ENCODE measurements at places on chromosomes 2 and 18. TPM values are rescaled to one million over a fixed set of nuclear protein-coding genes. Genes with fewer than 3 reads are reported as not detected.
A peak's percentile ranks its signal among the peaks of the same experiment; 100 is the strongest.

DNA sequence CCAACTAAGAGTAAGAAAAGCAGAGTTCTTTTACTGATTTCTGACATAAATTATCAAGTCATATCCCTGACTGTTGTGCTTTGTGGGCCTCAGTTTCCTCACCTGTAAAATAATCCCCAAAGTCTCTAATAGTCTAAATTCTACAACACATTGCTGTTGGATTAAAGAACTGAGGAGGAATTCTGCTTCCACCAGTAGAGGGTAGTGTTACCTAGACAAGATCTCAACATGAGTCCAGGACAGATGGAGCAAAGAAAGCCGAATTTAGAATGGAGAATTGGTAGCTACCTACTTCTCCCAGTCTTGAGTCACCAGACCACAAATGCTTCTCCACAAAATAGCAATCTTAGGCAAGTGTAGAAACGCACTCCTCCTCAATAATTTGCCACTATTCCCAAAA lies 462.5 kb upstream of the FSHR start:
- no peak for DNase-seq

DNA sequence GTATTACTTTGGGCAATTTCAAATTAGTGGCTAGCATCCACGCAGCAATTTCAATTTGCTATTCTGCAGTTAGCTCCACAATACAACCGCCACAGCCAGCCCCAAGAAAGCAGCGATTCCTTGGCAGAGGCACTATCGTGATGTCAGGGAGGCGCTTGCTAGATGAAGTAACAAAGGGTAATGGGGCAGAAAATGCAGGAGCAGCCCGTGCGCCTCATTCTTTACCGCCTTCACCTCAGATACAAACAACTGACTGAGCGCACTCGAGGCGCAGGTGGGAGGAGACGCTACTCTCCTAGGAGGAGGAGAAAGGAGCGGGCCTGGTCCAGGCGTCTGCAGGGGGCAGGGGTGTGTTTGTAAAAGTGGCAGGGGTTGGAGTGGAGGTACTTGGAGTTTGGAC lies 76.9 kb upstream of the ASB18 start:
- DNase-seq = no peak

DNA sequence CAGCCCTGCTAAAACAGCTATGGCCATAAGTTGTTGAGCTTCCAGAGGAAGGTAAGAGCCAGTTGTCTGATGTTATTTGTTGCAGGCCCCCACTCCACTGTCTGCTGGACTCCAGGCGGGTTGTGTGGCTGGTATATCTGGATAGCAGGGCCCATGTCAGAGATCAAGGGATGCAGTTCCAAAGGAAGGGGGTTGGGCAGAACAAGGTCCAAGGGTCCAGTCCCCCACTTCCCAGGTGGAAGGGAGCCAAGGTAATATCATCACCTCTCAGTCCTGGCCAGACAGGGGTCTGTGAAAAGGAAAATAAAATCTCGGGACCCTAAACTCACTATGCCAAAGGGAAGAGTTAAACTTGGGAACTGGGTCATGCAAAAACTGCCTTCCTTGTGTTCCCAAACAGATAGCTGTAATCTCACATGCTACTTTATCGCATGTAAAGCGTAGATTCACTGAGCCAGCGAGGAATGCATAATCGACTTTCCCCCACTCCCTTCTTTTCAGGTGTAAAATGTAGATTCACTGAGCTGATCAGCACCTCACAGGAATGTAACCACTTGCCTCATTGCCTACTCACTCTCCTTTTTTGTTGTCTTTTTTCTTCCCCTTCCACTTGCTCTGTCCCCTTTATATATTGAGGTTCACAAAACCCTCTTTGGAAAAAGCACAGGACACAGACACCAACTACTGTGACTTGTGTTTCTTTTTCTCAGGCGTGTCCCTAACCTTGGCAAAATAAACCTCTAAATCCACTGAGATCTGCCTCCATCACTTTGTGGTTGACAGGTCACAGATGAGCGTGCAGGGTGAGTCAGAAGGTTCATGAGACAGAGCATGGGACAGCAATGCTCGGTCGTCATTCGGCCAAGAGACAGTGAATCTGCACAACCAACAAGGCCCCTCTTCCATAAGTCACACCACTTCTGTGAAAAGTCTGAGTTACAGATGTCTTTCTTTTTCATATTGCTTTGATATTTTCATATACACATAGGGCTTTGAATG lies 255.3 kb upstream of the SIX2 start:
- no peak for DNase-seq

DNA sequence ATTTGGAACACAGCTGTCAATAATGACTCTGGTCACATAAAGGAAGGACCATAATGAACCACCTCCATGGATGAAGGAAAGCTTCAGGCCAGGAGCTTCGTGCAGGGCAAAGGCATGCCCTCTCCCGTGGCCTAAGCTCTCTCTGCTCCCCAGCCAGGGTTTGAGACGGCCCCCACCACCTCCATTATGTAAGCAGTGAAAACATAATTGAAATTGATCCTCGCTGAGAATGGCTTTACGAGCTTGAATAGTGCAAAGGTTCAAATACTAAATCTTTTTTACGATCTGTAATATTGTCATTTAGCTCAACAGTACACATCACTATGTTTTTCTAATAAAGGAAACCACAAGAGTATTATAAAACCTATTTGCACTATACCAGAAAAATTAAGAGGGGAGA lies 5.2 kb upstream of the EDAR start:
- DNase-seq = no peak

- DNase-seq = no peak
Observed at GRCh38 chr2:230541934-230542380, 126.0 kb downstream of the SP100 start.

GRCh38 chr2:176502619-176503018 lies 233.4 kb downstream of the MTX2 start:
- DNase-seq = no peak

GRCh38 chr2:26114151-26114550 lies 58.7 kb upstream of the GAREM2 start:
- no peak for DNase-seq

- no peak for DNase-seq
Observed at GRCh38 chr2:191496838-191497237, 181.1 kb upstream of the NABP1 start.

GRCh38 chr2:178426388-178426787 lies 24.6 kb downstream of the PRKRA start:
- DNase-seq = no peak

DNA sequence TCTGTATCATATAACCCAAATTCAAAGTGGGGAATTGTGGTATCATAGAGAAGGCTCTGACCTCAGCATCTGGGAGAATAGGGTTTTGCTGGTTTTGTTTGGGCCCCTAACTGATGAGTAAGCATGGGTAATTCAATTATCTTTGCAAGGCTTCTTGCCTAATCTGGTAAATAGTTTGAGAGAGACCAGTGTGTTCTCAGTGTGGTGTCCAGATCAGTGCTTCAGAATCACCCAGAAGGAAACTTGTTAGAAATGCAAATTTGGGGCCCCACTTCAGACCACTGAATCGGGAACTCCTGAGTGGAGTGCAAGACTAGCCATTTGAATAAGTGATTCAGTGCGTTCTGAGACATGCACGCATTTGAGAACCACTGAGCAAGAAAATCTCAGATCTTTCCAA lies 282.7 kb downstream of the EPHA4 start:
- DNase-seq = no peak

- no peak for DNase-seq
Observed at GRCh38 chr18:44841752-44842587, 161.3 kb downstream of the SETBP1 start.

GRCh38 chr2:240936106-240936505 lies 30.0 kb downstream of the CROCC2 start:
- peak; percentile 68 for DNase-seq

DNA sequence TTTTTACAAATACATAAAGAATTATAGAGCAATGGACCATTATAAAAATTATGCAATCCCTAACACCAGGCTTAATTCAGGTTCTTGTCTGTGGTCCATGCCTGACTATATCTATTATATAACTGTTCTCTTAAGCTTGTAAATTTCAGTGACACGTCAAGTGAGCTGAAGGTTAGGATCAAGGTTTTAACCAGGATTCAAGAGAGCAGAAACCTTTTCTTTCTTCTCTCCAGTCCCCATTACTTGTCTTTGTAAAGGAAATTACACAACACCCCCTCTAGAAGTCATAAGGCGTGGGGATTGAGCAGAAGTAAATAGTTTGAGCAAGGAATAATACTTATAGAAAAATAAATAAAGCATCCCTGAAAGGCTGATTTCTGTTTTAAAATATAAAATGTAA lies 122.0 kb downstream of the ZNF521 start:
- DNase-seq = no peak

- no peak for DNase-seq
Observed at GRCh38 chr2:187878112-187878511, 323.9 kb upstream of the TFPI start.

DNA sequence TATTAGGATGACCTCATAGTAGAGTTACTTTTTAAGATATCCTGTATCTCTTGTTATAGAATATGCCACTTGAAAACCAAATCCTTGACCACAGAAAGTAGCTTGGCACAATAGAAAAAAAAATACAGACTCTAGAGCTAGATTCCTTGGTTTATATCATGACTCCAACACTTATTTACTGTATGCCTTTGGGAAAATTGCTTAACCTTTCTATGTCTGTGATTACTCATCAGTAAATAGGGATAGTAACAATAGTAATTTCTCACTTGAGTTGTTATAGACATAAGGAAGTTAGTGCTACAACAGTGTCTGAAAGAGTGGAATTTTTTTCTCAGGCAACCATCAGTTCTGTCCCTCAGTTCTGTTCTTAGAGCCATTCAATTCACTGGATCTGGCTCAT lies 193.8 kb downstream of the GULP1 start:
- DNase-seq = no peak

DNA sequence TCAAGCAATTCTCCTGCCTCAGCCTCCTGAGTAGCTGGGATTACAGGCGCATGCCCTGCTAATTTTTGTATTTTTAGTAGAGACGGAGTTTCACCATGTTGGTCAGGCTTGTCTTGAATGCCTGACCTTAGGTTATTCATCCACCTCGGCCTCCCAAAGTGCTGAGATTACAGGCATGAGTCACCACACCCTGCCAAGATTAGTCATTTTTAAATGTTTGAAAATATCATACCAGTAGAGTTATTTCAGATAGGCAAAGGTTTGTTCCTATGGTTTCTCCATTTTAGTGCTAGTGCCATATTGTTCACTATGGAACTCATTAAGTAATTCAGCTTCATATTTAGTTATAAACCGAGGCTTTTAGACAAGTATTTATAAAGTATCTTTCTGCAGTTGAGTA lies 52.3 kb downstream of the HIBCH start:
- no peak for DNase-seq

GRCh38 chr2:134463699-134464022 lies 209.8 kb downstream of the MGAT5 start:
- peak; percentile 27 for DNase-seq

- DNase-seq = no peak
Observed at GRCh38 chr18:21265971-21266673, 24.1 kb downstream of the GREB1L start.

- peak; percentile 80 for DNase-seq
Observed at GRCh38 chr2:48346124-48346536, 183.8 kb upstream of the STON1 start.

- DNase-seq = no peak
Observed at GRCh38 chr2:179177694-179178093, 86.9 kb downstream of the SESTD1 start.

- DNase-seq = no peak
Observed at GRCh38 chr2:219864154-219864553, 236.7 kb downstream of the SLC4A3 start.

- DNase-seq = peak; percentile 68
Observed at GRCh38 chr2:128455721-128456050, 137.0 kb upstream of the HS6ST1 start.

DNA sequence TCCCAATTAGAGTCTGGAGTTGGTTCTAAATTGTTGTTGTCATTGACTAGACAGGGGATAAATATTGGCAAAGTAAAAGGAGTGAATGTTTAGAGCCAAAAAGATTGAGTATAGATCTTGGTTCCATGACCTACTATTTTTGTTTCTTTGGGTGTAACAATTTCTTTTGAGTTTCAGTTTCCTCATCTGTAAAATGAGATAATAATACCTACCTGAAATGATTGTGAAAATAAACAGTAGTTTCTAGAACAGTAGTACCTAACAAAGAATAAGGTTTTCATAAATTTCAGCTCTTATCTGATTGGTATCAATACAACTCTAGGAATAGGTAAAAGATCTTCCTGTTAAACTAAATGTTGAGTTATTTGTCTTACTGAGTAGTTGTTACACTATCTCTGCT lies 56.8 kb downstream of the PMS1 start:
- no peak for DNase-seq

DNA sequence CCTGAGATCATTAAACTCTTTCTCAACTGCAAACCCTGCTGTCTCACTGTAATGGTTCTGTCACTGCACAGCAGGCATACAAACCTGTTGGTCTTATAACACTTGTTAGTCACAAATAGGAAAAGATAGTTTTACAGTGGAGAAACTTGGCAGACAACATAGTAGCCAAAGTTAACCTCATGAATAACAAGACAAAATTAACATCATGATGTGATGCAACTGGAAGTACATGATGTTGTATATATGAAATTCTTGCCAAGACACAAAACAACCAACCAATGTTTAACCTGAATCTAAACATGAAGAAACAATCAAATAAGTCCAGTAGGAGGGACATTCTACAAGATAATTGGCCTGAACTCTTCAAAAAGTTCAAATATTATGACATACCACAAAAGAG lies 189.3 kb downstream of the RNF152 start:
- DNase-seq = no peak

DNA sequence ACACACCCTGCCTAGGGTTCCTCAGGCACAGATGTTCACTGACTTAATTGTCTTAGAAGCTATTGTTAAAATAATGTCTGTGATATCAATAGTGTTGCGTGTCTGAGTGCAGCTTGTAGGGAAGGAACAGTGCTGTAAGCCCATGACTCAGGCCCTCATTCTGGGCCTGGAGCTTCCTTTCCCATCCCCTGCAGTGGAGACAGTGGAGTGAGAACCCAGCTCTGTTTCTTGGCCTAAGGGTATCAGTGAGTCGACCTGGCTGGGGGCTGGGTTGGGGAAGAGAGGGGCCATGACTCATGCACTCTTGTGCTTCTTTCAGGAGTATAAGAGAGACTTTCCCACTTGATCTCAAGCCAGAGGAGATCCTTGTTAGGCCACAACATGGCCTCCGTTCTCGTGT lies 106.8 kb downstream of the HRH4 start:
- DNase-seq = no peak

Gene CLEC4F
- 0.13 TPM for total RNA-seq

Gene ST8SIA3
- 0.35 TPM for total RNA-seq

Gene CERKL
- 0.11 TPM for total RNA-seq

Gene SALL3
- total RNA-seq = 0.30 TPM

Gene GKN2
- total RNA-seq = not detected

Gene C1QL2
- not detected for total RNA-seq

Gene KLHL30
- total RNA-seq = 14.3 TPM

Gene UCN
- 2.1 TPM for total RNA-seq

Gene SCYGR4
- total RNA-seq = not detected

Gene GCKR
- not detected for total RNA-seq

Gene CRYGC
- total RNA-seq = not detected

Gene UGT1A10
- not detected for total RNA-seq

Gene ABCG5
- not detected for total RNA-seq

Gene TNFAIP6
- 4.9 TPM for total RNA-seq
